ENCODE measurements at places on chromosomes 3 and 15.

DNA sequence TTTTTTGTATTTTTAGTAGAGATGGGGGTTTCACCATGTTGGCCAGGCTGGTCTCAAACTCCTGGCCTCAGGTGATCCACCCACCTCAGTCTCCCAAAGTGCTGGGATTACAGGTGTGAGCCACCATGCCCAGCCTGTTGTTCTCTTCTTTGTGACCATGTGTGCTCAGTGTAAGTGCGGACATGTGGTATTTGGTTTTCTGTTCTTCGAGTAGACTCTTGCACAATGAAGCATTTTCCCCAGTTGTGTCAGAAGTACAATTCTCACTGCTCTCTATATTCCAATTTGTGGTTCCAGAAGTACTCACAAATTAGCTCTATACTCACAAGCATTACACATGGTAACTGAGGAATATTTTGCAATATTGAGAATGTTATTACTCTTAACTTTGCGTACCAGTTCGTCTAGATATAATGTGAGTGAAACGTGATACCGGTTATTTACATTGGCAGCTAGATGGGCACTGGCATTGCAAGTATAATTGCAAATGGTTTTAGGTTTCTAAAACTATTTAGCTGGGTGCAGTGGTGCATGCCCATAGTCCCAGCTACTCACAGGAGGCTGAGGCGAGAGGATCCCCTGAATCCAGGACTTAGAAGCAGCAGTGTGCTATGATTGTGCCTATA, 34.2 kb upstream of the MTMR14 start:
- no peak for DNase-seq

GRCh38 chr3:189404024-189404423, 227.2 kb upstream of the TP63 start:
- DNase-seq = no peak

GRCh38 chr3:16171009-16171408, 3.5 kb upstream of the GALNT15 start:
- DNase-seq = no peak

DNA sequence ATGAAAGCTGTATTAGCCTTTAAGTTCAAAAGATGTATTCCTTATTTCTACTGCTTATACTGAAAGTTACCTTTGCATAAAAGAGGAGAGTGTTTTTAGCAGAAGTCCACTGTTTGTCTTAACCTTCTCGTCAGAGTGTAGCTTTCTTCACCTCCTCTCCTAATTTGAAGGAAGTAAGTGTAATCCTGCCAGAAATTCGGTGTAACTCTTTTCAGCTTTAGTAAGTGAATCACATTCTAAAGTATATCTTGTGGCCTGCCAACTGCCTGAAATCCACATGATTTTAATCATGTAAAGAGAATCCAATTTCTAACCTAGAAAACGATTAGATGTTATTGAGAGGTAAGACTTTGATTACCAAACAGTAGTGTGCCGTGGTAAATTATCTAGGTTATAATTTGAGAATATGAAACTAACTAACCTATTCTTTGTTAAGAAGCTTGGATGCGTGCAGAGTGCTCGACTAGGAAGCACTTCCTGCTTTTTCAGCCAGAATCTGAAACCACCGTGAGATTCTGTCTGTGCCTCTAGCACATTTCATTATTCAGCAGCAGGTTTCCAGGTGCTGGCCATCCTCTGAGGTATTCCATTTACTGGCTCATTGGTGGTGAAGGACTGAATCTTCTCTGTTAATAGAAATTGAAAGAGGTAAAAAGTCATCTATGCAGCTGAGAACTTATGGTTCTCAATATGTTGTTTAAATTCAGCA, 7.5 kb downstream of the GYG1 start:
- DNase-seq = no peak

GRCh38 chr3:13717222-13717895, 162.5 kb downstream of the WNT7A start:
- DNase-seq = no peak

DNA sequence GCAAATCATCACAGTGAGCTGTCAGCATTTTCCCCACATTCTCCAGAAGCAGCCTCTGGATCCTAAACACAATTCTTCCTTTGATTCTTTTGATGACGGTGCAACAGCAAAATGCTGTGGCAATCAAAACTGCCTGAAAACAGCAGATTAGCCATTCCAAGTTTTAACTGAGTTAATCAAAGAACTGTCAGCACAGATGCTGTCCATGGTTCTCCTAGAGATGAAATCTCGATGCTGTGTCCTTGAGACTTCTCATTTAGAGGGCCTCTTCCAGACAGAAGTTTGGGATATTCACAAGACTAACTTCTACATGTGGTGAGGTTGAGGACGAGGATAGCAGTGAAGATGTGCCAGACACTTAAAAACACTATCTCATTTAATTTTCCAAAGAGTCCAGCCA, 50.4 kb upstream of the GYG1 start:
- DNase-seq = no peak

All from T-helper 22 cell (primary cell).